ENCODE measurements at places on chromosomes 3 and 15.

DNA sequence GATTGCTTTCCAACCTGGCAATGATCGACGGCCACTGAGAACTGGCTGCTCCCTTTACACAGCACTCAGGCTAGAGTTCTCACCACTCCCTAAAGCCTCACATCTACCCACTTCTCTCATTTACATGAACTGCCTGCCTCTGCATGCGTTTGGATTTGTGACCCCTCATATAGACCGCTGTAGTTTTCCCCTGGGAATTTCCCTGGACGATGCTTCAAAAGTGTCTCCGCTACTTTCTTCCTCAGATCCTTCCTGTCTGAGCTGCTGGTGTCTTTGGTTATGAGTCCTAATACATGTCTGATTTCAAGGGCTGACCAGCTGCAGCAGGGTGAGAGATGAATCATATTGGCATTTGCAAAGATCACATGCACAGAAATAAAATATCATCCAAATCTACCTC, 116.7 kb upstream of the ETV5 start:
- no peak for DNase-seq

DNA sequence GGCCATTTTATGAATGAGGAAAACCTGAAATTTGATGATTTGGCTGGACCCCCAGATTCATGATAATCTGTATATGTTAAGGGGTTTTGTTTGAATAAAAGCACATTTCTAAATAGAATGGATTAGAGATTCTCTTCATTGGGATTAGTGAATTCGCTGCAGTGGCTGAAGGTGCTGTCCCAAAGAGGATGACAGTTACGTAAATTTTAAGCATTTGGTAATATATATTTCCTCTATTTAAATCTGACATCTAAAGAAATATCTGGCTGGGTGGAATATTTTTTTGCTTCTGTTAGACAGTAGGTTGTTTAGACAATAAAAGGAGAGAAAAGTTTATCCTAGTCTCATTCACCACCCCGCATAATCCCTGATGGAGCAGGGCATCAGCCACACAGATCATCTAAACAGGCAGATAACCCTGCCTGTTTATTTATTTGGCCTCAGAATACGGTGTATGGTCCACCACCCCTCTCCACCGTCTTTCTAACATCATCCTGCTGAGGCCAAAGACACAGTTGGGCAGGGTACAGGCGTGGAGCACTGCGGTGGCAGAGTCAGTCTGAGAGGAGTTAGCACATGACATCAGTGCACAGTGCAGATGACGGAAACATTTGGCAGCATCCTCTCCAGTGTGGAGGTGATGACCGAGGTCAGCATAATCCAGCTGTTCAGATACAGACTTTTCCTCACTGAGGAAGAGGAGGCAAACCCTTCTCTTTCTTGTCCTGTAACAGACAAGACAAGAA, 20.4 kb upstream of the NFKBIZ start:
- DNase-seq = peak; percentile 17

GRCh38 chr3:86990734-86991481, at the start of gene VGLL3:
Gene VGLL3, minus strand, starts transcription at chr3:86991149. Its CDS starts 406 bp downstream, at chr3:86990743.
- no peak for DNase-seq

GRCh38 chr3:113065336-113065735, 74.6 kb downstream of the GTPBP8 start:
- no peak for DNase-seq

DNA sequence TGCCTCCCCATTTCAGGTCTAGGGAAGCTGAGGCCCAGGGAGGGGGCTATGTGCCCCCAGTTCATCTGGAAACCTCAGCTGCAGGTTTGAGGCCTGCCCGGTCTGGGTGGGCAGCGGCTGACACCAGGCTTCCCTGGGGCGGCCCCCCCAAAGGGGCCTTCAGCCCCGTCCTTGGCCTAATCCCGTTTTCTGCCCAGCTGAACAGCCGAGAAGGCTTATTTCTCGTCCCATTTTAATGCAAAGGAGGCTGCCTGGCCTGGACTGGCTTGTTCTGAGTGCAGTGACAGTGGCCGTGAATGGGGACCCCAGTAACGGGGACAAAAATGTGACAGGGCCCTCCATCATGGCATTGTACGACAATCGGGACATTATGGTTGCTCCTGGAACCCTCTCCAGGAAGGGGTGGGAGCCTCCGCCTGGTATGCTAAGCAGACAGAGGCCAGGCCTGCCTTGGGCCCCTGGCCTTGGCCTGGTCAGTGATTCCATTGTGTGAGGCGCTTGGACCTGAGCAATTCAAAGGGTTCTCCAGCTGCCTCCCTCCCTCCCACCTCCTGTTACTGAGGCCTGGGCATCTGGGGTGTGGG, 93.9 kb downstream of the WNT7A start:
- DNase-seq = no peak

DNA sequence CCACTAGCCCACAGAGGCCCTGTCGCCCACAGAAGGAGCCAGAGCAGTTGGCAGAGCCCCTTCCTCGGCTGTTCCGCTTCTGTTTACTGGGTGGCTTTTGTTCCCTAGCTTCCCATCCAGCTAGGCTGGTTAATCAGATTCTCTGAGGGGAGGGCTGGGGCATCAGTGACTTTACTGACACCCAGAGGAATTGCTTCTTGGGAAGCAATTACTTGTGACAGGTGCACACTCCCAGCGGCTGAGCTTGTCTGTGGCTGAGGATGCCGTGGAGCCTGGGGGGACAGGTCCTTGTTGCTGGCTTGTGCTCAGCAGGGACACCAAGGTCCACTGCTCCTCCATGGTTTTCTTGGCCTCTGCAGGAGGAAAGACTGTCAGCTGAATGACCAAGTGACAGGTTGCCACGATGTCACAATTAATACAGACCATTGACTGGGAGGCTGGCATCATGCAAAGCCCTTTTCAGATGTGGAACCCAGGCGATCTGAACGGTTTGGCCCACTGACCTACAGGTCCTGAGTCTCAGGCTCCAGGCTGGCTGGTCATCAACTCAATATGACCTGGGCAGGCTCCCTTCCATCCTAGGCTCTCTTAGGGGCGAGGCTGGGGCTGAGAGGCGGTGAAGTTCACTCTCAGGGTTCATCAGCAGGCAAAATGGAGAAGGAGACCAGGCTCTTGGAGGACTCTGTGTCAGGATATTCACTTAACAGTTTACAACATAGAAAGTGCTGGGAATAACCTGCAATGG, 31.8 kb upstream of the SFMBT1 start:
- no peak for DNase-seq

GRCh38 chr3:173411375-173411973, 13.9 kb downstream of the NLGN1 start:
- DNase-seq = no peak

GRCh38 chr3:16477521-16477920, 36.0 kb downstream of the RFTN1 start:
- DNase-seq = no peak

DNA sequence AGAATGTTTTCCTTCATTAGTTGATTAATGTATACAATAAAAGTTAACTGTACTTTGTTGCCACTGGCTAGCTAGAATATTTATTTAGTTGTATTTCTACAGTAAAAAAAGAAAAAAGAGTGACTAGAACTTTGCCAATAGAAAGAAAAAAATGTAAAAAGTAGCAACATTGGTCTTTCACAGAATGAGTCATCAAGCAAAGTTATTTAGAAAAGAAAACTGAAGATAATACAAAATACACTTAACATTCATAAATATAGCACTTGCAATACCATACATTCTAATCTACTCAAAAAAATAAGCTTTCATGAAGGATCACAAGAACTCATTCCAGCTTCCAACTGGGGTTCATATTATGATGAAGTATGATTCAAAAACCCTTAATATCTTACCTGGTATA, 83.4 kb downstream of the AQR start:
- no peak for DNase-seq

DNA sequence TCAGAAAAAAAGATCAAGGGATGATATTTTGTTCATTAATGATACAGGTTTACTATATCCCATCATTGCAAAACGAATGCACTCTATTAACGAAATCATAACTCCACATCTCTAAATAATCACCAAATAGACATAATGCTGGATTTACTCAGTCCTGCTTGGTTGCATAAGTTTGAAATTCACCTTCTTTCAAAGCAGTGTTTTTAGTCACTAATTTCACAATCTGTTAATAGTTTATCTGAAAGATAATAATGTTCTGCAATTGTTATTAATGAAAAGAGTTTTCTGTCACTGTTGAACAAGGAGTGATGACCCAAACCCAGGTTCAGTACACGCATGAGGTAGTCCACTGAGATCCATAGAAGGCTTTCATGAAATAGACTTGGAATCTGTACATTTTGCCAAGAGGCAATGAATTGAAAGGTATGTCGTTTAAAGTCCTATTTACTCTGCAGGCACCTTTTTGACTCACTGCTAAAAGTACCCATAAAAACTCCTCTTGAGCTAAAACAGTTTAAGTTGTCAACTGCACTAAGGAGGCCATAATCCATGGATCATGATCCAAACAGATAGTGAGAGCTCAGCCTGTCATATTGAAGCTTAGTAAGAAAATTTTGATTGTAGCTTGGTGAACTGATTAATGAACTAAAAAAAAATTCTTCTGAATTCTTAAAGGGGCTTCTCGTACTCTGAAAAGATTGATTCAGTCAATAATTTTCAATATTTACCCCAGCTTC, 75.6 kb upstream of the MBNL1 start:
- no peak for DNase-seq

GRCh38 chr3:196969134-196969659, 564 bp upstream of the PIGZ start:
- DNase-seq = peak; percentile 25

- DNase-seq = no peak
Observed at GRCh38 chr3:71245971-71246880, 337.3 kb downstream of the FOXP1 start.

DNA sequence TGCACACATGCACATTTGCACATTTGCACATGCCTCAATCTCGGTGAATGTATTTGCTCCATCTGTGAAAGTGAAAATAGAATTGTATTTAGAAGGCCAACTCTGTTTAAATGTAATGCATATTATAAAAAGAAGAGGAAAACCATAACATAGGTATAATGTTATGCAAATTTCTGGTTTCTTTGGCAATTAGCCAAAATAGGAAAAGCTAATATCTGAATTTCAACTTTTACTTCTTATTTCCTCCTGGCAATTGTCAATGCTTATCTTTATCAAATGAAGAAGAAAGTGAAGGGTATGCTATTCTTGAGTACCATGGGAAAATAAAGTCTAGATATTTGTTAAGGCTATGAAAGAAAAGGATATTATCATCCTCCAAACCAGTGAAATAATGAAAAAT, 76.7 kb upstream of the SLC2A2 start:
- no peak for DNase-seq

- DNase-seq = no peak
Observed at GRCh38 chr15:39860200-39860599, 59.9 kb downstream of the GPR176 start.

- no peak for DNase-seq
Observed at GRCh38 chr15:101137312-101137940, 114.4 kb downstream of the CHSY1 start.

- no peak for DNase-seq
Observed at GRCh38 chr3:29176501-29176900, 104.4 kb upstream of the RBMS3 start.

DNA sequence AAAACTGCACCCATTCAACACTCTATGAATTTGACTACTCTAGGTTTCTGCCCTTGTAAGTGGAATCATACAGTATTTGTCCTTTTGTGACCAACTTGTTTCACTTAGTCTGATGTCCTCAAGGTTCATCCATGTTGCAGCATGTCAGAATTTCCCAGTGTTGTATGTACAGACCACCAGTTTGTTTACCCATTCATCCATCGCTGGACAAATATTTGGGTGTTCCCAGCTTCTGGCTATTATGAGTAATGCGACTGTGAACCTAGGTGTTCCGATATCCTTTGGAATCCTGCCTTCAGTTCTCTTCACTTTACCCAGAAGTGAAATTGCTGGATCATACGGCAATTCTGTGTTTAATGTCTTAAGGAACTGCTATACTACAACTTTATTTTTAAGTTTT, 12.6 kb downstream of the RPL32 start:
- no peak for DNase-seq

GRCh38 chr3:72322264-72322976, 525.8 kb downstream of the SHQ1 start:
- no peak for DNase-seq

DNA sequence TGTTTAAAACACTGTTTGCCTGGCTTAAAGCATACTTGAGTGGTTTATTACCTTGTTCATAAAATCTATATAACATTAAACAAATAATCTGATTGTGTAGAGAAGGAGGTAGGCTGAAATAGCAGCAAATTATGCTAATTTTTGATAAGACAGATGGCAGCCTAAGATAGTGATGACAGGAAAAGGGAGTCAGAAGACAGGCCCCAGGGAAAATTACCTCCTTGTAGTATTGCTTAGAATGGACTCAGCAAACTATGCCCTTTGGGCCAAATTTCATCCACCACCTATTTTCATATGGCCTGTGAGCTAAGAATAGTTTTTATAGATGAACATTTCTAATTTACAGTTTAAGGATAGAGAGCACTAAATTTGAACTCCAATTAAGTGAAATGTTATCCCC, 37.8 kb downstream of the CHD2 start:
- DNase-seq = no peak

DNA sequence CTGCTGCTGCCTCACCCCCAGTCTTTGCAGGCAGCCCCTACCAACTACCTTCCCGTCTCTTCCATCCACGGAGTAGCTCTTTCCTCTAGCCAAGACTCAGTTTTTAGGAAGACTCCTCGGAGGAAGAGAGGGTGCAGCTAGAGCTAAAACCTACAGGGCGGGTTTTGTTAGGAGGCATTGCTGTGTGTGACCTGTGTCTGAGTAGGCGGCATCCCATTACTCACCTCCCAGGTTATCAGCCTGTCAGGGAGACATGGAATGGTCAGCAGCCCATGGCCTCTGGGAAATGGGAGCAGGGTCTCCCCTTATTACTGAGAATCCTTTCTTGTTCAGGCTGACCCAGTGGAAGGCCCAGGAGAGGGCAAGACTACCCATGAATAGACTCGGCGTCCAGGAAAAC, 43.8 kb upstream of the FGD5 start:
- no peak for DNase-seq

DNA sequence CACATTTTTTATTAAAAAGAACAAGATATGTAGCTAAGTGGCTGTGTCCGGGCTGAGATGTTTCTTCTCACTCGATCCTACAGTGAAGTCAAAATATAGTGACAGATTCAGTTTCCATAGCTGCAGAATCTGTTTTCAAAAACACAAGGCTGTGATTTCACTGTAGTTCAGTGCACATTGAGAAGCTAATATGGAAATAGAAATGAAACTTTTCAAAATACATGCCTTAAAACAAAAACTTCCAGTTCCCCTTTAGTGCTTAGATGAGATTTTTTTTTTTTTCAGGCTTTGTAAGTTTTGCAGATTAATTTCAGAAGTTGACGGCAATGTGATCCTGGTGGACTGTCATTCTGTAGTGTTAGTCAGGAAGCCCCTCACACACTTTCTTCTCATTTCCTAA, 23.8 kb upstream of the TRAK1 start:
- DNase-seq = no peak

DNA sequence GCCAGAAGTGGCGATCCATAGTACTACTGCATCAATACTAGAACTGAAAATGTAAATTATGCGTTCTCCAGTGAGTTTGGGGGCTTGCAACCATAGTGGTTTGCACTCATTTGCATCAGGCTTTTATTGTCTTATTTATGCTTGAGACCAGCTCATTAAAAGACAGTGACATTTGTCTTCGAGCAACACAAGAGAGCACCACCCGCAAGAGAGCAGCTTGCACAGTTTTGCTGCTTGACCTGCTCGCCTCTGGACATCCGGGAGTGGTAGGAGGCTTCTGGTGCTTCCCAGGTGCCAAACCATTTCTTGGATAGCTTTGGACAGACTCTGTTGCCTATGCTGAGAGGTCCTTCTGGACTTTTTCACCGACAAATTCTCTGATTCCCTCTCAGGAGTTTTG, 294.6 kb downstream of the MEX3B start:
- DNase-seq = no peak

Measured in T-helper 17 cell (primary cell).